ENCODE measurements at places on chromosomes 2 and 18.

DNA sequence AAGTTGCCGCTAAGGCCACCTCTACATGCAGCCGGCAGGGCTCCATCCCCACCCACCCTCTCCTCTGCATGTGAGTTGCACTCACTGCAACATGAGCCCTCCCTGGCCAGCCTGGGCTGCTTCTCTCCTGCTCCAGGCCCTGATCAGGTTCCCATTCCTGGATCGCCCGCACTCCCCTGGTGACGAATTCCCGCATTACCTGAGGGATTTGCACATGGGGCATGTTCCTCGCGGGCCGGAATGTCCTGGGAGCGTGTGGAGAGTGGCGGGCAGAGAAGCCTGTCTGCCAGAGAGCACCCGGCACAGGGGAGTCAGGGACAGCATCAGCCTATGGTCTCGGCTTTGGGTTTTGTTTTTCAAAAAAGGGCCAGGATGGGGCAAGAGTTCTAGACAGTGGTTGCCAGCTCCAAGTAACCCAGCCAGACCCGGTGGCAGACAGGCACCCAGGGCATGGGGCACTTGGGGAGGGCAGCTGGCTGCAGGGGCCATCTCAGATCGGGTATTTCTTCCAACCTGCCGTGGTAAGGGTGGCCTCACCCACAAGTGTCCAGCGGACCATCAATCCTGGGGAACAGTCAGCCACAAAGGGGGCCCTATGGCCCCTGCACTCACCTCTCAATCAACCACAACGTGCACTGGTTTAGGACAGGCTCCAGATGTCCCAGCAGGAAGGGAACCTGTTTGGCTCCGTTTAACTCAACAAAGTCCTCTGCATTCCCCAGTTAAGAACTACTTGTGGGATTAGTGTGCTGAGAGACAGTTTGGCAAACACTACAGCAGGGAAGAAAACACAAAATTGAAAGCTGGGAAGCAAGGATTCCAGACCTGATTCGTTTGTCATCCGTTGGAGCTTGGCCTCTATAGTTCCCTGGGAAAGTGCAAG is 187.7 kb downstream of the SMAD7 start:
- no peak for DNase-seq

GRCh38 chr2:238950551-238950950 is 102.7 kb downstream of the TWIST2 start:
- no peak for DNase-seq

DNA sequence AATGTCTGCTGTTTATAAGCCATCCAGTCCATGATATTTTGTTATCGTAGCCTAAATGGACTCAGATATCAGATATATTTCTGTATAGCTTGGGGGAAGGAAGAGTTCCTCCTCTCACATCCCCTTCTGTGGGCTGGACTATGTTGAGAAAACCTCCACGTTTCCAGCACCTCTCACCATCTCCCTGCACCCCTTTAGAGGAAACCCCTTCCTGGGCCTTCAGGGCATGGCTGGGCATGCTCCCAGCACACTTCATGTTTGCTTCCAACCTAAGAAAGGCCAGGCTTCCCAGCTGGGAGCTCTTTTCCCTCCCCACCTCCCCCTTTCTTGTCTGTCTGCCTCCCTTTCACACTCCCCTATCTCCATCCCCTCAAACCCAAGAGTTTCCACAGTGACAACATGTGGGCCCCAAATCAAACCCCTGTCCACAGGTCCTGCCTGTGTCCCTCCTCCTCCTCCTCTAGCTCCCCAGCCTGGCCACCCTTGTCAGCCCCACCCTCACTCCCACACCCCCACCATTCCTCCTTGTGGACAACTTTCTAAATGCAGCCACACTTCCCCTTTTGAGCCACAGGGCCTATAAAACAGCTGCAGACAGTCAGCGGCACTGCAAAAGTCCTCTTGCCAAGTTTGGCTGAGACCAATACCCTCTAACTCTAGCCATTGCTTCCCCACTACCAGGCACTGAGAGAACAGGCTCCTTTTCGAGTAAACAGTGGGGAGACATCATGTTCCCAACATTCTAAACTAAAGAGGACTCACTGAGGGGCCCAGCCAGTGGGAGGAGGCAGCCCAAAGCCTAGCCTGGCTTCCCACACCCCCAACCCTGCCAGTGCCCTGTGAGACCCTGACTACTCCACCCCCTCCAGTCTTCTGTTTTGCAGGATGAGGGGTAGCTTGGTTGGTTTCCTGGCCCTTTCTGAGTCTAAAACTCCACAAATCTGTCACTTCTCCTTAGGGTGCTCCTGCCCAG is 120.5 kb downstream of the ZFP36L2 start:
- DNase-seq: peak; percentile 53

- peak; percentile 89 for DNase-seq
Measured at GRCh38 chr2:237156031-237156856, 70.6 kb downstream of the COPS8 start.

DNA sequence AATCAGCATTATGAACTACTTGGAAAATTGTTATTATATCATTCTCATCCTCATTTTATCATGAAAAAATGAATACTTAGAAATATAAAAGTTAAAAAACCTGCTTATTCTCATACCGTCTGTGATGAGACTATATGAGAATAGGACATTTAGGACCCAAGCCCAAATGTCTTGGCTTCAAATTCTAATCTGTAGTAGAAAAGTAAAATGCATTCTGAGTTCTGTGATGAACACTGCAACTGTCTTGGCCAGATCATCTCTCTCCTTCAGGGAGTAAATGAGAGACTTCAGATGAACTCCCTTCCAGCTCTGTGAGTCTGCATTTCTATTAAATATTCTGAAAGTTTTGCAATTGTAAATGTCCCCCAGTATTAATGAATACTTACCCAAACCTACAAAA is 940.7 kb upstream of the KLHL29 start:
- DNase-seq: no peak

DNA sequence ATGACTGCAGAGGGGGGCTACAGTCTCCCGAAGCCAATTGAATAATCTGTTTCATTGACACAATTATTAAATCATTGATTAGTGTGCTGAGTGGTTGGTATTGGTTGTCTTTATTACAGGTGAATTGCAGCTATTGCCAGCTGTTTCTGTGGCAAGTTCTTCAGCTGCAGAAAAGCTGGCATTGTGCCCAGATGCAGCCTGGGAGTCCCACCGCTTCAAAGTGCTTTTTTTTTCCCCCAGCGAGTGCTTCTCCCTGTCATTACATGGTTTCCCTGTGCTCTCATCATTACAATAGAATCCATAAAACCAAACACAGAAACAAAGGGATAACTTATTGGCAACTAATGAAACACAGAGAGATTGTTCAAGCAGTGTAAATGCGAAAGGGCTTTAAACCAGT is 164.7 kb downstream of the GRB14 start:
- no peak for DNase-seq

GRCh38 chr2:138516030-138516704 is 14.6 kb downstream of the SPOPL start:
- DNase-seq: peak; percentile 55

- DNase-seq: no peak
Measured at GRCh38 chr2:74290066-74290465, 53.1 kb downstream of the SLC4A5 start.

DNA sequence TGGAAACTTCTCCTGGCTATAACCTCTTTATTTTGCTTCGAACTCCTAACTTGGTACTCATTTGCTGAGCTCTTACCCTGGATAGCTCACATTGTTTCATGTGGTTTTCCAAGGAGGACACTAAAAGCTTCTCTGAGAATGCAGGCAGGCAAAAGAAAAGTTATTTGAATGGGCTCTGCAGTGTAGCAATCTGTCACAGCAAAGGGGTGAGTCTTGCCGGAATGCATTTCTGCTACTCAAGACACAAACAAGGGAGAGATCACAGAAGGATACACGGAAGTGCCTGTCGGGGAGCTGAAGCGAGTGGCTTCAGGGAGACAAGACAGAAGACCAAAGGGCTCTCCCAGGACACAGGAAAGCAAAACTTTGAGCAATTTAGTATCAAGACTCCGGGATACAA is 265.4 kb downstream of the SS18 start:
- no peak for DNase-seq

GRCh38 chr18:79930020-79930642 is 21.3 kb downstream of the SLC66A2 start:
- DNase-seq: no peak

DNA sequence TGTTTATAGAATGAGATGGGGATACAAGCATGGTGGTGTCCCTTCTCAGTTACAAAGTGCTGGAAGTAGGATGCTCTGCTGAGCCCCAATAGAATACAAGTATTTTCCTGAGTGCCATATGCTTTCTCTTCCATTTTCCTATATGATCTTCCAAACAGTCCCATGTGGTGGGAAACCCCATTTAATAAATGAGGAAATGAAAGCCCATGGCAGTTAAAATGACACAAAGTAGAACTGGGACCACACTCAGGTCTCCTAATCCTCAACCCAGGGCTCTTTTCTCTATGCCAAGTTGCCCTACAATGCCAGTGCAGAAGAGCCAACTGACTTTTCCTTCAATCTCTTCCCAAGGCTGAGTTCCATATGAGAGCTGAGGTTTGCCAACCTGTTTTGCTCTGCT is 210.2 kb upstream of the FBXO11 start:
- DNase-seq: no peak

DNA sequence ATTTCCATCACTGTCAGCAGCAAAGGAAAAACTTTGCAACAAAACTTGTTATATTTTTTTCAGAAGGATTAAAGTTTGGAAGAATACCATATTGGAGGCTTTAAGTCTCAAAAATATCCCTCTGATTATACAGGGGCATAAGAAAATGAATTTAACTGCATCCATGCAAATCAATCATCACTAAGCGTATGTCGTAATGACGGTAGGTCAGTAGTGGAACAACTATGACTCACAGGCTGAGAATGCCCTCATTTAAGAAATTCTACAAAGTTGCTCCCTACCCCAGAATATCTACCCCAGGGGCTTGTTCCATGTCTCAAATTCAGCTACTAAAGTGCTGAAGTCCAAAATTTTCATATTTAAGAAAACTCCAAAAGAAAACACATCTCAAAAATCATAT is 12.5 kb upstream of the NAB1 start:
- peak; percentile 80 for DNase-seq

- DNase-seq: peak; percentile 88
Measured at GRCh38 chr2:85602476-85603234, at the start of gene TMEM150A. TMEM150A (minus strand) TSS chr2:85602698; CDS start chr2:85601948, 750 bp downstream.

- no peak for DNase-seq
Measured at GRCh38 chr18:77061946-77062517, 70.6 kb downstream of the MBP start.
